Muscle of arm (tissue), 14 donors: ENCODE measurements at places on chromosomes 1 and 21.

DNA sequence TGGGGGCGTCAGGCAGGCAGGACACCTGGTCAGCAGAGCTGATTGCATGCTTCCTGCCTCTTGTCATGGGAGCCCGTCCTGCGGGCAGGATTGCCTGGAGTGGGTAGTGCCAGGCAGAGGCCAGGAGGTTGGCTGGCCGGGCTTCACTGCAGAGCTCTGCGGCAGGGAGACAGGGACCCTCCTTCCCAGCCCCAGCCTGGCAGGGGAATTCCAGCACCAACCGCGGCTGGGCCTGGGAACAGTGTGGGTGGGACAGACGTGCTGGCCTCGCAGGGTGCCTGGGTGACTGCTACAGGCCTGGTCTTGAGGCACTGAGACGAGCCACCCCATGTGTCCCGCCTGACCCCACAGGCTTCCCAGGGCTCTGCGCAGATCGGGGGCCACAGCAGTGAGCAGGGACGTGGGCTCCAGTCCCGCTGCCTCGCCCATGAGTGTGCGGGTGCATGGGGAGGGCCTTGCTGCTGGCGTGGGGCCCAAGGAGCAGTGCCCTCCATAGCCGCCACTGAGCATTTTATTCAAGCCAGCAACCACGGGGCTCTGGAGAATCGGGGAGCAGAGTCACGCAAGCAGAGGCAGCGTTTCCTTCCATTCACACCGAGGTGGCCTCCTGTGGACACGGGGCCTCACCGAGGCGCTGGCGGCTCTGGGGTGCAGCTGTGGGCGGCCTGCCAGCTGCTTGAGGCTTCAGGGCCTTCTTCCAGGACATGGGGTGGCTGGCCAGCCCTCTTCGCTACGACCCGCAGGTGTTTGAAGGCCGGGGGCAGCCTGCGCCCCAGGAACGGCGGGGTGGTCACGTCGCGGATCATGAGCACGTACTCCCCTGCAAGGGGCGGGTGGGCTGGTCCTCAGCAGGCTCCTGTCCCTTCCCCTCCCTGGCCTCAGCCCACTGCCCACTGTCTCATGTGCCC is 70.3 kb downstream of the MORN1 start:
- DNase-seq = no peak

DNA sequence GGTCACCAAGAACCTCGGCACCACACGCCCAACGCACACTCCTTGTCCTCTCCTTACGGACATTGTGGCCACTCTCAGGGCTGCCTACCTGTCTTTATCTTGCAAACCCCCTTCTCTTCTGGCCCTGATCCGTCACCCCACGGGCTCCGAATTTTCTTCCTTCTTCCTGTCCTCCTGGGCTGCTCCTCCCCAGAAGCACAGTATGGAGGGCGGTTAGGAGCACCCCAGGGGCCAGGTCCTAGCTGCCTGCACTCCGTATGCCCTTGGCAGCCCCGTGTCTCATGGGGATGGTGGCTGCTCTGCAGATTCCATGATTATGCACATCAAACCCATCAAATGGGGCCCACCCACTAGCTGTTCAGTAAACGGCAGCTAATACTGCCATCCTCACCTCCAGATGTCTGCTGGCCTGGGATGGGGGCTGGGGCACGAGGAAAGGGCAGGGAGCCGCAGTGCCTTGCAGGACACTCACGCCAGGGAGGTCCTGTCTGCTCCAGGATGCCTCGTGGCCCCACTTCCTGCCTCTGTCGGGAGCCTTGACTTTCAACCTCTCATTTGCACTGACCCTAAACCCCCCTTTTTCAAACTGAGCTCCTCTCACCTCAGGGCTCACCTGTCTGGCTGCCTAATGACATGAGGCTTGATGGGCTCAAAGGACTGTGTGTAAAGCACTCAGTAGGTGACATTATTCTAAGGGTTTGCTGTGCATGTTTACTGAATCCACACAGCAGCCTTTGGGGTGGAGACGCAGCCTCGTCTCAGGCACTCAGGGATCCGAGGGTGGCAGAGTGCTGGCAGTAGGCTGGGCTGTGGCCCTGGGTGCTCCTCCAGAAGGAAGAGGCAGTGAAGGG is 4.4 kb downstream of the TTC34 start:
- DNase-seq = no peak

GRCh38 chr1:202131956-202132821 is 9.5 kb downstream of the GPR37L1 start:
- DNase-seq = no peak

DNA sequence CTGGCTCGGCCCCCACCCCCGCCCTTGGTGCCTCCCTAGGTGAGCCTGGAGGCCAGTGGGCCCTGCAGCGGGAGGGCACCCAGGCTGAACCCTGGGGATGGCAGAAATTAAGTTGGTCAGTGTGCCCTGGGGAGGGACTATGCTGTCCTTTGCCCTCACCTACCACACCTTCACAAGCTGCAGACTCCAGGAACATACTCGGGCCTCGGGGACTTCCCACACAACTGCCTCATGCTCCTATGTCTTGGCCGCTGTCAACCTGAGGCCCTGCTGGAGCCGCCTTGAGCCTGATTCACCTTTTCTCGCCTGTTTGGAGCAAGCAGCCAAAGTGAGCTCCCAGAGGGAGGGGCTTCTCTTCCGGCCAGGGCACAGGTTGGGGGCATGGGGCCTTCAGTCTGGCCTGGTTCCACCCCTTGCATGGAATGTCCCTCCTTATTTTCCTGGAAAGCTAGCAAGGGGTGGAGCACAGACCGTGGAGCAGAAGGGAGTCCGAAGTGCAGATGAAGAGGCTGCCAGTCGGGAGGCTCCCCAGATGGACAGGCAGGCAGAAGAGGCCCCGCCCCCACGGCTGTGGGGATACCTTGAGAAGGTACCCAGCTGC is 24.7 kb downstream of the KNCN start:
- DNase-seq = no peak

DNA sequence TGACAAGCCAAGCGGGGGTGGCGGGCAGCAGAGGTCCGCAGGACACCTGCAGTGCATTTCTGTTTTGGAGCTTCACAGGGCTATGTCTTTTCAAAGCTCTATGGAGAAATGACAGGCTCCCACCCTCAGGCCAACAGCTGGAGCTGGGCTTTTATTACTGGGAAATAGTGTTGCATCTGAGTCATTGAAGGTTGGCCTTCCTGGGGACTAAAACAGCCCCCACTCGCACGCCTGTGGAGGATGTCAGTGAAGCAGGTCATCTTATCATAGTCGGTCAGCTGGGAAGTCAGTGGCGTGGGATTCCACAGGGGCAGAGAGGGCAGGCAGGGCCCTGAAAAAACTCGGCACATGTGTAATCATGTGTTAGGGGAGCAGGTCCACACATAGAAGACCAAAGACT is 55.3 kb downstream of the NTPCR start:
- no peak for DNase-seq

GRCh38 chr1:154384650-154385489 is 20.3 kb upstream of the IL6R start:
- DNase-seq = no peak

GRCh38 chr1:26739329-26739914 is 43.6 kb downstream of the ARID1A start:
- DNase-seq = no peak

DNA sequence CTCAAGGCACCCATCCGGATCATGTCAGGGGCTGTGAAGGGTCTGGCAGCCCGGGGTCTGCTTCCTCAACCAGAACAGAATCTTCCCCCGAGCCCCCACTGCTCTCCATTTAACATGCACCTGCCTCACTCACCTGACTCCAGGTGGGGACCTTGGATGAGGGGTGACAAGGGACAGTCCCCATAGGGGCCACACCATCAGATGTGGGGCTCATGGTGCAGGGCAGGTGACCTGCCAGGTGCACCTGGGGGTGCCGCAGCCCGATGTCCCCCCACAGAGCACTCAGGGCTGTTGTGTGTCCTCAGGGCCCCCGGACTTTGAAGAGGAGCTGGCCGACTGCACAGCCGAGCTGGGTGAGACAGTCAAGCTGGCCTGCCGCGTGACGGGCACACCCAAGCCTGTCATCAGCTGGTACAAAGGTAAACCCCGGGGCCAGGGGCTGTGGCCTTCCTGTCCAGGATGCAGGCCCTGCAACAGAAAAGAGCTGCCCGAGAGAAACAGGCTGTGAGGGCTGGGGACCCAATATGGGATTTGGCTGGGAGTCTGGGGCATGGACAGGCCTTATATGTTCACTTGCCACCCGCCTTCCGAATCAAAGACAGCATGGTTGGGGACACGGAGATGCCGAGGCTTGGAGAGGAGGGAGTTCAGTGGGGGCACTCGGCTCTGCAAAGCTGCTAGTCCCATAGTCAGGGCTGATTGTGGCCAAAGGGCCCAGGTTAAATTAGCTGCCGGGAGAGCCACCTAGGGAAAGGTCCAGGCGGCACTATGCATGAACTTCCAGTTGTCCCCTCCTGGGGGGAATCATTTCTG is 64.6 kb downstream of the TRIM11 start:
- DNase-seq = no peak

GRCh38 chr1:66332548-66332901 is 201.4 kb upstream of the SGIP1 start:
- DNase-seq = no peak

GRCh38 chr1:88247666-88248065 is 436.4 kb upstream of the PKN2 start:
- DNase-seq = no peak

- DNase-seq = no peak
Observed at GRCh38 chr1:2283991-2284895, 56.1 kb downstream of the SKI start.

- DNase-seq = no peak
Observed at GRCh38 chr1:235161685-235162327, 756 bp upstream of the RBM34 start.

- no peak for DNase-seq
Observed at GRCh38 chr1:68800182-68800581, 303.3 kb upstream of the DEPDC1 start.

DNA sequence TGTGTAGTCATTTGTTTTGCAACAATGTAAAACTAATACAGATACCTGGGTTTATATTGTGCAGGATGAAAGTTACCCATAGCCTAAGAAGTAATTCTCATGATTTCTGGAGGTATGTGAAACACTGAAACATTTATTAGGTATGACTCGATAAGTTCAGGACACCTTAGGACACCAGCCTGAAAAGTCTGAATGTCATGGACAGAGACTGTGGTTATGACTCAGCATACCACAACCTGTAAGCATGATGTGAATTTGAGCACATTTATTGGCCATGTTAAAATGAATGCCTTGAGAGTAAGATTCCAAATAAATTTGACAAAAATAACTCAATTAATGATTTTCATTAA is 1471.7 kb upstream of the B3GALT2 start:
- no peak for DNase-seq
